ENCODE measurements at places on chromosomes 1 and 21.

DNA sequence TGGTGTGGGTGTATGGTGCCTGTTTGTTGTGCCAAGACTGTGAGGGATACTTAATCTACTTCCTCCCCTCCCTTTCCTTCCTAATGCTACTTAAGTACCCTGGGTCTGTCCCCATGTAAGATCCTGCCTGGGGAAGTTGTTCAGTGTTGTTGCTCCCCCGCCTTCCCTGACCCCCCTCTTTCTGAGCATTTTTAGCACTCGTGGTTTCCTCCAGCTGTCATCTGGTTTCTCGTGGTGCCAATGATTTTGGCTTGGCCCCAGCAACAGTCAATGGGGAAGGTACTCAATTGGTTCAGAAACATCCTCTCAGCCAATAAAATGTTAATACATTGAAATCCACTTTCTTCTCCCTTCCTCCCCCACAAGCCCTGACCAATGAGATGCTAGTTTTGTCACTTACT, 8.0 kb upstream of the B4GALT3 start:
- no peak for DNase-seq

GRCh38 chr1:200226268-200226968, 183.4 kb downstream of the ZNF281 start:
- DNase-seq: no peak

DNA sequence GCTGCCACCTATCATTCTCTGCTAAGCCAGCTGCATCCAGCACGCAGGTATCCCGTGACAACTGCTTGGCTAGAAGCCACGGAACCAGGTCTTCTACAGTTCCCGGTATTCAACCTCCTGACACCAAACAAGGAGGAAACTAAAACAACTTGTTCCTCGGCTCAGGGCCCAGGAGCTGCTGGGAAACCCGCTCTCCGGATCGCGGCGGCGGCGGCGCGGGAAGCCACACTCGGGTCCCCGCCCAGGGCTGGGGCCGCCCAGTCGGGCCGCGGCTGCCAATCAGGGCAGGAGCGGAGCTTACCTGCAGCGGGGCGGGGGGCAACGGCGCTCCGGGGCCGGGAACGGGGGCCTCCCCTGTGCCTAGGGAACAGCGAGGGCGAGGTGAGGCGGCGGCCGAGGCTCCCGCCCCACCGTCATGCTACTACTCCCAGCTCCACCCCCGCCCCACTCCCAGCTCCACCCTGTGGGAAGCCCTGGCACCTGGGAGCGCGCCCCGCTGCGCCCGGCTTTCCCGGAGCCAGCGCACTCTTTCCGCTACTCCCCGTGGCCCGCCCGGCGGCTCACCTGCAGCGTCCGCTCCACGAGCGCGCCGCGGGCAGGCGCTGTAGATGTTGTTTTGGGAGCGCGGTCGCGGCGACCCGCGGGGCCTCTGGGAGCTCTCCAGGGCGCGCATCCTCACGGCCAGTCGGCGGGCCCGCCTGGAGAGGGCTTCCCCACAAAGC, 12.1 kb downstream of the IL24 start:
- DNase-seq: no peak

- no peak for DNase-seq
Measured at GRCh38 chr1:56105397-56105796, 474.0 kb downstream of the PLPP3 start.

DNA sequence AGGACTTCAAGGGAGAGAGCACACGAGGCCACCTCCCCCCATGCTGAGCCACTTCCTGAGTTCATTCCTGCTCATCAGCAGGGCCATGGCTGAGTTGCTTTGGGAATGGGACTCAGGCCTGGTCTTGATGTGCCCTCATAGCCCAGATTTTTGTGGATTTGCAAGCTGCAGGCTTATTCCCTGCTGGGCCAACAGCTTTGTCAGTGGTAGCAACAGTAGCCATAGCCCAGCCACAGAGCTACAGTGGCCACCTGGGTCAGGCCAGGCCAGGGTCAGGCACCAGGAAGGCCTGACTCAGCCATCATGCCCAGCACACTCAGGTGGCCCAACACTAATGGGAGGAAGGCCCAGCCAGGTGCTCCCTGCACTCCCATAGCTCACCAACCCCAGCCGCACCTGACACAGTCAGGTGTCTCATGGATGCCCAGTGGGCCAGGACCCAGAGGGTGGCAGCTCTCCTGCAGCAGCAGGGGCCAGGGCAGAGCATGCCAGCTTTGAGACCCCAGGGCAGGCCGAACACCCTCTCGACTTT, 33.5 kb downstream of the EPHA2 start:
- no peak for DNase-seq

GRCh38 chr1:8847990-8848389, 30.5 kb downstream of the ENO1 start:
- DNase-seq: no peak

DNA sequence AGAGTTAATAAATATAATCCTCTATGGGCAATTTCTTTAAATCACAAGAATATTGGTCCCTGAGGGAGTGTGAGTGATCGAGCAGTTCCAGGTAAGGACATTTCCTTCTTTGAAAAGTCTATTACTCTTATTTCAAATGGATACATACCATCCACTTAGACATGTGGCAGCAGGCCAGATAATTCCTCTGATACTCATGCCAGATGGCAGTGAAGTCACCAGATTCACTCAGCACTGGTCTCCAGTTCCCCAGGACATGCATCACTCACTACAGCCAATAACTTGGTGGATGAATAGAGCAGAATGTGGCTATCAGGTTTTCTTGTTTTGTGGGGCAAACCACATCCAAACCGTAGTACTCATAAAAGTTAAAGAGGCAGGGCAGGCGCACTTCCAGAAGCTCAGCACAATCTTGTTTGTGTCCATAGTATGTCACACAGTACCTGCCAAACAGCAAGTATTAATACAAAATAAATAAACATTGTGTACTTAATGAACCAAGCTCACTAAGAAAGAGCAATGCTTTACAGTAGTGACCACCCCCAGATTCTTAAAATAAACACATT, 74.2 kb upstream of the CD53 start:
- no peak for DNase-seq

GRCh38 chr1:107196973-107197562, 56.2 kb downstream of the NTNG1 start:
- DNase-seq: no peak

DNA sequence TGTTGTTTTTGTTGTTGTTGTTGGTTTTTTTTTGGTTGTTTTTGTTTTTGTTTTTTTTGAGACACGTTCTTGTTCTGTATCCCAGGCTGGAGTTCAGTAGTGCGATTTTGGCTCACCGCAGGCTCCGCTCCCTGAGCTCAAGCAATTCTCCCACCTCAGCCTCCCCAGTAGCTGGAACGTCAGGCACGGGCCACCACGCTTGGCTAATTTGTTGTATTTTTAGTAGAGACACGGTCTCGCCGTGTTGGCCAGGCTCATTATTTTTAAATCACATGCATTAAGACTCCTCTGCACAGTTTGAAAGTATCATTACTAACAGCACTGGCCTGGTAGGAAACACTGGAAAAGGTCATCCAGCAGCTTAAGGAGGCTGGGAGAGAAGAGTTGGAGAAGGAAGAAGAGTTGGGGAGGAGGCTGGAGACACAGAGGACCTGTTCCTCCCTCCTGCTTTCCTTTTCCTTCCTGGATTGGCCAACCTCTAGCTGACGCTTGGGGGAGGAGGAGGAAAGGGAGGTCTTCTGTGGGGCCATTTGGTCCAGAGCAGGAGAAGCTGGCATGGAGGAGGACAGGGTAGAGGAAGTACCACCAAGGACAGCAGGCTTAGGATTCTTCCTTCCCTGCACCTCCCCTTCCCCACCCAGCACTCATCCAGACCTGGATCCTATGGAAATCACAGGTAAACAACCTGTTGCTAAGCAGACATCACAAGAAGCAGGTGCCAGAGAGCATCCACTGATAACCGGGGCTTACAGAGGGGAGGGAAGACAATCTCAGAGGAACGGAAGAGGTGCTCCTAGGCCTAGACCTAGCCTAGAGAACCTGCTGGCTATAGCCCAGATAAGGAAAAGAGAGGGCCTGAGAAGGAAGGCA, 71.9 kb upstream of the GOLT1A start:
- no peak for DNase-seq

DNA sequence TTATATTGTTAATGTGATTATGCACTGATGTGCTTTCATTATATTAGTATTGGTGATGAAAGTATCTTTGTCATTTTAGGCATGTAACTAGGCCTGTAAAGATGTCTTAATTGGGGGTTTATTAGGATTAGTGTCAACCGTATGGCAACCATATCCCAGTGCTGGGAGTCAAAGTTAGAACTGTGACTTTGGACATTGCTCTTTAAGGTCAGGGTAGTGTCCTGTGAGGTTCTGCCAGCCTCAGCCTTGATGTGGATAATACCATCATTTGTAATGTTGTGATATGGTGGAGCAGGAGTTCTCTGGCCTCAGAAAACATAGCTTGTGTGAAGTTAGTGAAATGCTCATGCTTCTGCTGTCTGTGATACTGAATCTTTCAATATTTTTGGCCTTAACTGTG, 59.4 kb downstream of the LAMC1 start:
- DNase-seq: no peak

DNA sequence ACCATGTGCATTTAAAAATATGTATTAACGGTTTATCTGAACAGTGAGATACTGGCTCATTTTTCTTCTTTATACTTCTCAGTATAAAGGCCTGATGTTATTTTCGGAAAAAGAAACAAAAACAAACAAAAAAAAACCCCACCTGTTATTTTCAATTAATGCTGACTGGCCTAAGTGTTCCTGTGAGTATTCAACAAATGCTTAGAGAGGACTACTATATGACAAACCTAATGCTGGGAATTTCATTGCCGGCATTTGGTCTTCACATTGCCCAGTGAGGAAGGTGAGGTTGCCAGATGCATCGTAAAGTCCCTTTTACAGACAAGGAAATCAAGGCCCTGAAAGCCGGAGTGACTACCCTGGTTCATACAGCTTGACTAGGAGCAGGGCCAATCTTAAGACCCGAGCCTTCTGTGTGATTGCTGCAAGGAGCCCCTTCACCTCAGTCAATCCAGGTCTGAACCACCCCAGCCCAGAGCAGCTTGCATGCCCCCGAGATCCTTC, 599 bp downstream of the MRPL24 start:
- DNase-seq: no peak

GRCh38 chr1:31799895-31800673, 15.7 kb downstream of the SPOCD1 start:
- DNase-seq: no peak

DNA sequence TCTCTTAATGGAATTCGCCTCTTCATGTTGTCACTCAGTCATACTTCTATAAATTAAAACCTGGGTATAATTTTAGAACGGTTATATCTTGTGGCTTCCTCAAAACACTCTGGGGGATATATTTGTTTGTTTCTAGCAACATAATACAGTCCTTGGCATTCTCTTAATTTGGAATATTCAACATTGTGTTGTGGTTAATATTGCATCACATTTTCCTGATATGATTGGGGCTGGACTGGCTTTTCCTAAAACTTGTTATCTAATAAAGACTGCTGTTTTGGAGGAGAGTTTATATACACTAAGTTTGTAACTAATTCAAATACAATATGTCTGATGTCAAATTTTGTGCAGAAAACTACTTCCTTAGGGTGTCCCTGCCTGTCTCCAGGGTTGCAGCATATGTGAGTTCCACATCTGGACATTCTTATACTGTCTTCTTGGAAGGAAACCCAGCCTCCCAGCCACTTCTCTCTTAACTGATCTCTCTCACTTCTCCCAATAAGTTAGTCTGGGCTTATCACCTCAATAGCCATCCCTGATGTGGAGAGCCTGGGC, 892.6 kb downstream of the MRPL39 start:
- DNase-seq: no peak

DNA sequence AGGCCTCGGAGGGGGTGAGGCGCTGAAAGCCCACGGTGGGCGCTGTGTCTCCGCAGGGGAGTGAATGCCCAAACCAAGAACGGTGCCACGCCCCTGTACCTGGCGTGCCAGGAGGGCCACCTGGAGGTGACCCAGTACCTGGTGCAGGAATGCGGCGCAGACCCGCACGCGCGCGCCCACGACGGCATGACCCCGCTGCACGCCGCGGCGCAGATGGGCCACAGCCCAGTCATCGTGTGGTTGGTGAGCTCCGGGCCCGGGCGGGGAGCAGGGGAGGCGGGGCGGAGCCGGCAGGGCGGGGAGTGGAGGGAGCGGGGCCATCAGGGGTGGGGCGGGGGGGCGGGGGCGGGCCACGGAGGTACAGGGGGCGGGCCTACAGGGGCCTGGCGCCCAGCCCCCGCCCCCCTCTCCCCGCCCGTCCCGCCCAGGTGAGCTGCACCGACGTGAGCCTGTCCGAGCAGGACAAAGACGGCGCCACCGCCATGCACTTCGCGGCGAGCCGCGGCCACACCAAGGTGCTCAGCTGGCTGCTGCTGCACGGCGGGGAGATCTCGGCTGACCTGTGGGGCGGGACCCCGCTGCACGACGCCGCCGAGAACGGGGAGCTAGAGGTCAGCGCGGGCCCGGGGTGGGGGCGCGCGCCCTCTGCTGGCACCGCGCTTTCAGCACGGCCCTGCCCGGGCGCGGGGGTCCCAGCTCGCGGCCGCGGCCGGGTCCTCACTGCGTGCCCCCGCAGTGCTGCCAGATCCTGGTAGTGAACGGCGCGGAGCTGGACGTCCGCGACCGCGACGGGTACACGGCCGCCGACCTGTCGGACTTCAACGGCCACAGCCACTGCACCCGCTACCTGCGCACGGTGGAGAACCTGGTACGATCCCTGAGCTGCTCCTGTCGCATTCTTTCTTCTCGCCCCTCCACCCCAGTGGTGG, 15.9 kb downstream of the ESPN start:
- DNase-seq: peak; percentile 44

GRCh38 chr1:230703679-230704385, 10.1 kb downstream of the AGT start:
- DNase-seq: no peak

DNA sequence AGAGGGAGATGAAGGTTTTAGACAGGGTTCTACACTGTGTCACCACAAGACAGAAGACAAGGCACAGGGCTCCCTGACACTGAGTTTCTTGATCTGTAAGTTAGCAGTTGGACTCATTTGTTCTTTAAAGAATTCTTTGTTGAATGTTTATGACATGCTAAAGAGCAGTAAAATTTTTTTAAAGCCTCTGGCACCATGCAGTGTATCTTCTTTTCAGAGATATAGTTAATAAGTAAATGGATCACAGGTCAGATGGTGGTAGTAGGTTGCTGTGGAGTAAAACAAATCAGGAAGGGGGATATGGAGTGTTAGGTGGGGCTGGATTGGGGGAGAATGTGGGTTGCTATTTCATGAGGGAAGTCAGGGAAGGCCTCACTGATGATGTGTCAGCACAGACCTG, 2.0 kb downstream of the CLCA4 start:
- no peak for DNase-seq

GRCh38 chr1:160864173-160864572, 1.5 kb upstream of the CD244 start:
- DNase-seq: no peak

DNA sequence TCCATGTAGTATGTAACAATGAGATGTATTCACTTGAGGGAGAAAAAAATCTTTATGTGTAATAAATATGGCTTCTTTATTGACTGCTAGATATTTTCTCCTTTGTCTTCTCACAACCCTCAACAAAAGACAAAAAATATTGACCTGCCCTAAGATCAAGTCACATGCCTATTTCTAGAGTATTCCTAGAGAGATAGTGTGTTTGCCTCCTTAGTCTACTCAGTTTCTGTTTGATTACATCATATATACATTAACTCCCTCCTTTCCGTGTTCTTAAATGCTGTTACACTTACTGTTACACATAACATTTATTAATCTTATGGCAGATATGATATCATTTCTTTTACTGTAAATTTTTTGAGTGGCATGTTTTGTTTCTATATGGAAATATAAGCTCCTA, 281.6 kb upstream of the RGS18 start:
- no peak for DNase-seq

- no peak for DNase-seq
Measured at GRCh38 chr1:42034426-42034825, 115.7 kb upstream of the HIVEP3 start.
